ENCODE measurements at places on chromosomes 1 and 21. TPM values are rescaled to one million over a fixed set of nuclear protein-coding genes. Genes with fewer than 3 reads are reported as not detected.

- no peak for DNase-seq
Observed at GRCh38 chr1:152191711-152192110, 32.3 kb downstream of the HRNR start.

DNA sequence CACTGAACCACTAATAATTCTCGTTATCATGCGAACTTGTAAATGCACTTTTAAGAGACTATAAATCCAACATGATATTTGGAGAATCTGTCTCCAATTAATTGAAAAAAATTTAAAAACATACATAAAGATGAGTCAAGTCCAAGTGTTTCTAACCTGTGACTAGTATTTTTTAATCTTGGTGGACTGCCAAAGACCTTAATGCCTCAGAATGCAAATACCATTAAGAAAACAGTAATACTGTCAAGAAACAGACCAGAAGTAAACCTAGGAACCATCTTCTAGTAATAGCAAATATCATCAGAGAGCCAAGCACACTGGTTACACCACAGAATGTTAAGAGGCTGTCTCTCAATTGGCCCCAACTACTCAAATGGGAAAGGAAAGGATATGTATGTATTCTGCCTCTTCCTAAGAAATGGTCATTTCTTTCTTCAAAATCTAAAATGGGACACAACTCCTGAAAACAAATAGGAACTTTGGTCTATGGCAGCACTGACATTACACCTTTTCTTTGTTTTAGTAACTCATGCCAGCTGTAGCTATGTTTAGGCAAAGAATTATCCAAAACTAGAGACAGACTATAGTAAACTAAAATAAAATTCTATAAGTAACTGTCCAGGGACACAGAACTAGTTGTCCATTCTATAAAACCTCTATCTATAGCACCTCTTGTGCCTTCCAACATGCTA, 15.8 kb downstream of the SCYL3 start:
- DNase-seq: no peak

GRCh38 chr1:76106719-76107235, 32.2 kb downstream of the ST6GALNAC3 start:
- no peak for DNase-seq

EFCAB7 gene
- 2.2 TPM for polyA plus RNA-seq

SLAMF7 gene
- polyA plus RNA-seq: 15.8 TPM

DNA sequence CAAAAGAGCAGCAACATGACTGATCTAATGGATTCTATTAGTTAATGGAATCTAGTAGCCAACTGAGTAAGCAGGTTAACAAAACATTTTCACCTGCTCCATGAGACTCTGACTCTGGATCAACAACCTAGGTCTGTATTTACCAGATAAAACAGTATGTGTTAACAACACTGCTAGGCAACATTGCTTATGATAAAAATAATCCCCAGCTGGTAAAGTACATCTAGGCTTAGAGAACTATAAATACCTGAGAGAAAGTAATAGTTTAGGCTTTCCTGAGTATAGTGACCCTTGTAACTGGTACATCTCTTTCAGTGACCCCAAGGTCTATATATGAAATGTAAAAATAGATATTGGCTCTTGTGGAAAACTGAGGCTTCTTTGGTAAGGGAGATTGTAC, 73.6 kb upstream of the TBX15 start:
- DNase-seq: no peak

GRCh38 chr1:65440915-65441314, 20.4 kb downstream of the LEPR start:
- no peak for DNase-seq

DNA sequence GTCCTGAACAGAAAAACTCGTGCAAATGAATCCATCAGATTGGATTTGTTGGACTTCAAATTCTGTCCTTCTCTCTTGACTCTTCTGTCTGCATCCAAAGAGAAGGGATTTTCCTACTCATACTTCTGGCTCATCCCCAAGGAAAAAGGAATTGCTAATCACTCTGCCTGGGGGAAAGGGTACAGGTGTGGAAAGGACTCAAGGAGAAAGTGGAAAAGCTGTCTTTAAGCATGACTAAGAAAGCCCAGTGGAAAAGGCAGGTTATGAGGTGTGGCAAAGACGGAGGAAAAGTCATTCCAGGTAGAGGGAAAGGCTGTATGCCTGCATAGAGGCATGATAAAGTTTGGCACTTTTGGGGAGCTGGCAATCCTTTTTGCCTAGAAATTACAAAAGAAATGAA, 43.4 kb downstream of the PTGS2 start:
- DNase-seq: no peak

COL16A1 gene
- polyA plus RNA-seq: not detected

GRCh38 chr1:10424034-10424433, 6.2 kb upstream of the CENPS start:
- no peak for DNase-seq

GRCh38 chr1:247112479-247112781, 8.3 kb upstream of the ZNF669 start:
- DNase-seq: no peak

OR14C36 gene
- polyA plus RNA-seq: not detected

MATN1 gene
- polyA plus RNA-seq: not detected

GRCh38 chr1:51504806-51505525, 14.1 kb downstream of the EPS15 start:
- no peak for DNase-seq

DMAP1 gene
- polyA plus RNA-seq: 21.3 TPM

Data from CD14-positive monocyte (primary cell).